ENCODE measurements at places on chromosomes 2 and 18.

GRCh38 chr2:16382451-16382850 lies 283.2 kb downstream of the CYRIA start:
- no peak for DNase-seq

DNA sequence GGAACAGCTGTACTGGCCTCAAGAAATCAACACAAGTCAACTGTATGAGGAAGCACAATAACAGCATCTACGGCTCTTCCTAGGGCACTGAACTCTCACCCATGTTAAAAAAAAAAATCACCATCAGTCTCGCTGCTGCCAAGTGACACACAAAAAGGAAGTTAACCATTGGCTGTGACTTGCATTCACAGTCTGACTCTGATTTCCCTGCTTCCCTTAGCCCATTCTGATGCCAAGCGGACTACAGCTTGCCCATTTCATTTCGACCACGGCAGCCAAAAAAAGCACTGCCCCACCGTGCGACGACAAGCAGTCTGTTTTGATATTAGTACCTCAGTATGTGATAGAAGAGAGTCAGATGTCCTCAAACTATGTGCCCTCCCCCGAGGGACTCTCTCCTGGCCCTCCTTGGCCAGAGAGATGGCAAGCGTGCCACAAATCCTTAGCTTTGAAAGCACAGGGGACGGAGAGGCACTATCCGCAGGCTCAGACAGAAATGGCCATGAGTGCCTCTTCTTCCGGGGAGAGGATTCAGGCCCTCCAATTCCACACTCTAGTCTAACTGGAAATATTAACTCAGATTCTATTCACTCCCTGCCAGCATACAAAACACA lies 250.0 kb downstream of the TCF4 start:
- no peak for DNase-seq

GRCh38 chr2:105394951-105395611 lies 3.8 kb downstream of the FHL2 start:
- DNase-seq, result no peak

GRCh38 chr18:59902131-59902992 lies 2.6 kb downstream of the PMAIP1 start:
- no peak for DNase-seq

GRCh38 chr2:151637271-151637781 lies 97.0 kb downstream of the NEB start:
- DNase-seq, result no peak

- DNase-seq, result no peak
Observed at GRCh38 chr18:28136071-28136470, 40.9 kb downstream of the CDH2 start.

DNA sequence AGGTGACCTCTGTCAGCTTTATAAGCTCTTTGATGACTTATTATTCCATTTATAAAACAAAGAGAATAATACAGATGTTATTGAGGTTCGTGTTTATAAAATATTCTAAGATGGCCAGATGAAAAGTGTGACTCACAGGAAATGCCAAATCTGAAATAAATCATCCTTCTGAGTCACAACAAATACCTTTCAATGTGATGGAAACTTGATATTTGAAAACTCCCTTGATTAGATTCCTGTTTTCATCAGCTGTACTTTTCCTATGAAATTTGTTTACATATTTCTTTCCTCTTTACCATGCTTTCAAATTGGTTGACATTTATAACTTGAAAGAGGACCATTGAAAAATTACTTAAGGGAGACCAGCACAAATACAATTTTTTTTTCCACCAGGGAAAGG lies 30.6 kb upstream of the PPP1R1C start:
- no peak for DNase-seq

- DNase-seq, result no peak
Observed at GRCh38 chr18:1618364-1618763, 713.7 kb downstream of the ADCYAP1 start.

DNA sequence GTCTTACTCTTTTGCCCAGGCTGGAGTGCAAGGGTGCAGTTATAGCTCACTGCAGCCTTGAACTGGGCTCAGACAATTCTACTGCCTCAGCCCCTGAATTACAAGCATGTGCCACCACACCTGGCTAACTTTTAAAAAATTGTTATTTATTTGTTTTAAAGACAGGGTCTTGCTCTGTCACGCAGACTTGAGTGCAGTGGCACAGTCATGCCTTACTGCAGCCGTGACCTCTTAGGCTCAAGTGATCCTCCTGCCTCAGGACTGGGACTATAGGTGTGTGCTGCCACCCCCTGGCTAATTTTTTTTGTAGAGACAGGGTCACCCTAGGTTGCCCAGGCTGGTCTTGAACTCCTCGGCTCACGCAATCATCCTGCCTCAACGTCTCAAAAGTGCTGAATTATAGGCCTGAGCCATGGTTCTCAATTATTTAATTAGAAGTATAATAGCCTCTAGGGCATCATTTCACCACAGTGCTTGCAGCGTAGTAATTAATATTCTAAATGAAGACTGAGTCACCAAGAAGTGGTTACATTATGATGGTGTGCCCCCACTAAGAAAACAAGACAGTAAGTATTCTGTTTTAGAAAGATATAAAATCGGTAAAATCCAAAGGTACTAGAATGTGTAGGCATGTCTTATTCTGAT lies 69.6 kb downstream of the EML4 start:
- peak; percentile 75 for DNase-seq

DNA sequence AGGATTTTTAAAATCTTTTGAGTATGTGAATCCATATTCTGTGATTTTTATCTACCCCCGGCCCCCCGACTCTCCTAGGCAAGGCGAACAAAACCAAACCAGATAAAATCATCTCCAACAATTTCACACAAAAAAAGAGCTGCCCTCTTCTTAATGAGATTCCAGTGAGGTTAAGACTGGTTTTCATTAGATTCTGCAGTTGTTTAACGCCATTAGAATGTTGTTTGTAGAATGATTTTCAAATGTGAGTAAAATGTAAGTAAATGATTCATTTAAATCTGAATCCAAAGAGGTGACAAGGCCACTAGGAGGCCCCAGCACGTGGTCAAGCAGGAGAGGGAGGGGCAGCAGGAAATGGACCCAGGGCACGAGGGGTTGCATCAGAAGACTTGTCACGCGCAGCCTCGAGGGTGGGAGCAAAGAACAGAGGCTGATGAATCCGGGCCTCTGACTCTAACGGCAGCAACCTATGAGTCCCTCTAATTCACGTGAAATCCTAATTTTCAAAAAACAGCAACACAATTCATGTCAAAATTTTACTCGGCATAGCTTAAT lies 24.3 kb upstream of the KLHL29 start:
- no peak for DNase-seq

DNA sequence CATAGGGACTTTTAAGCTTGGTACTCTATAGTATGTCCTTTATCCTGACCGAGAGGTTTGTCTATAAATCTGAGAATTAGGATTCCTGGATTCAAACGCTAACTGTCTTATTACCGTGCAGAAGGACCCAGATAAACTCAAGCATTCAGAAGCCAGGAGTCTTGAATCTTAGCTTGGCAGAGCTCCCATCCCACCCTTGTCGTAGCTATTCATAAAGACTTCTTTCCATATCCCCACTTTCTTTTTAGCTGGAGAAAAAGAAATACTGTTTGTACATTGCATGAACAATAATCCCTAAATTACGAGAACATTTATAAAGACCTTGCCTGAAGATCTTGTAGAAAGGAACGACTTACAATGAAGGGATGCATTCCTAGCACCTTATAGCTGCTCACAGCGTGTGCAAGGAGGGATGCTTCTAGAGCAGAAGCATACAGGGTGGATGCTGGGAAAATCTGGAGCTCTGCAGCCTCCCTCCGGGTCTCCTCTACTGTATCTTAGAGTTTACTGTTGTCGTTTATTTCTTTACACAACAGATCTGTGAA lies 13.6 kb downstream of the EFR3B start:
- no peak for DNase-seq

DNA sequence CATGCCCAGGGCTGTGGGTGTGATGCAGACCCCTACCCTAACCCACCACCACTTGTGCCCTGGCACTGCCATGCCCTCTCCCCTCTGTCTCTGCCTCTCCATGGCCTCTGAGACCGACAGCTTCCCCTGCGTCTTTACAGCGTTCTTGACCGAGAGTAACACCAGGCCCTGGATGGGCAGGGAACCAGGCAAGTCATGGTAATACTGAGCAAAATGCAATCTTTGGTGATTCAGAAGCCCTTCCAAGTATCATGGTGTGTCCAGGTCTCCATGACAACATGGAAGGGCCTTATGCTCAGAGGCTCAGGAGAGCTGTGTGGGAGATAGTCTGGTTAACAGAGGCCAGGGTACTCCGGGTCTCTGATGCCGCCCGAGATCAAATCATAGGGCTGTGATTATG lies 176.1 kb downstream of the KLHL29 start:
- DNase-seq, result no peak

DNA sequence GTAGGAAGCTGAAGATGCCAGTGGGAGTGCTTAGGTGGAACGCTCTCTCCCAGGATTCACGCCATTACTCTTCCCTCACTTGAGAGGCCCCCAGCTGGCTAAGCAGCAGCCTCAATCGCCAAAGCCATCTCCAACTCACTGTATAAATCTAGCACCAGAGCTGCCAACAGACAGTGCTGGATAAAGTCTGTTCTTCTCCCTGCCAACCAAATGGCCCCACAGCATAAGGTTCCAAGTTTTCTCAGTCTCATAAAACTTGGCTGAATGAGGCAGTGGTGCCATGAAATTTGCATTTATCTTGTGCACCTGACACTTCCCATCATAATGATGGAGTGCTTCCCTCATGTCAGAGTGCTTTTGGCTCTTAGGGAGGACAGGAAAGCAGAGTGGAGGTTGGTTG lies 428.2 kb upstream of the ETAA1 start:
- DNase-seq, result no peak

DNA sequence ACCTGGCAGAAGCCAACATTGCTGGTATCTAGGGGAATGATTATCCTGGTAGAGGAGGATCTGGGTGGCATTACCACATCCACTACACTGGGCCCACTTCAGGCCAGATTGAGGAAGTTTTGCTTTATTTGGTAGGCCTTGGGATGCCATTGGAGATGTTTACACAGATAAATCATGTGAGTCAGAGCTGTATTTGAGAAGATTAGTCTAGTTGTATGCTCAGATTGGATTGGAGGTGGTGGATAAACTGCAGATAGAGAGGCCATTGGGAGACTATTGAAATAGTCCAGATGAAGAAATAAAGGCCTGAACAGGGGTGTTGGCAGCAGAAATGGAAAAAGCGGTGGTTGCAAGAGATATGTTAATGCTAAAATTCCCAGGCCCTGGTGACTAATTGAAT lies 81.5 kb downstream of the EFEMP1 start:
- DNase-seq, result peak; percentile 38

- no peak for DNase-seq
Observed at GRCh38 chr18:56068701-56069100, 480.7 kb upstream of the TCF4 start.

- DNase-seq, result no peak
Observed at GRCh38 chr2:197216361-197216979, 94.1 kb downstream of the ANKRD44 start.

- DNase-seq, result no peak
Observed at GRCh38 chr2:177318613-177319012, 54.1 kb upstream of the NFE2L2 start.

DNA sequence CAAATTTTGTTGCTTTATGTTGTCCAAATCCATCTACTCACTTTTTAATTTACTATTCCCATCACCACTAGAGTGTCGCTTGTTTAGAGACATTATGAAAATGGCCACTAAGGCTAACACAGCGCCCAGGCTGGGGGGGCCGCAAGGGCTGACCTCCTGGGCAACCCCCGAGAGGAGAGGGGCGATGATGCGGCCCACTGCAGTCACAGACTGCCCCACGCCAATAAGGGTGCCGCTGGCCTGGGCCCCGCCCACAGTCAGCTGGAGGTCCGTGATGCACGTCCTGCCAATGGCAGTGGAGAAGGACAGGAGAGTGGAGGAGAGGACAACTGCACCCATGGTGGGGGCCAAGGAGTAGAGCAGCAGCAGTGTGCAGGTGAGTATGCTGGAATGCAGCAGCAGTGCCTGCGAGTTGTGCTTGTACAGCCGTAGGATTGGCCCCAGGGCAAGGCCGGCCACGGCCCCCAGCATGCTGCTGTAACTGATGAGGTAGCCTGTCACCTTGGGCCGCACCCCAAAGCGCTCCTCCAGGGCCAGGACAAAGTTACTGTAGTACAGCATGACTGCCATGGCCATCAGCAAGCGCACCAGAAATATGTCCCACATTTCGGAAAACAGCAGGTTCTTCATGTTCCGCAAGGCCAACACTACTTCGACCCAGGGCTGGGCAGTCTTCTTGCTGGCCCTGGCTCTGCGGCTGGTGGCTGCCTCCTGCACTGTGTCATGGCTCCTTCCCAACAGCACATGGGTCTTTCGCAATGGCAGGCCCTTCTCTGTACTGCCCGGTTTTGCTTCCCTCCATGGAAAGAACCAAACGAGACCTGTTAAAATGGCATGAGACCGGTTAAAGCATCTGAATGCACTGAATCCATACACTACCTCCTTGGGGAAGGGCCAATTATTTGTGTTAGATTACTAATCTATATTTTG lies 43.2 kb upstream of the TMEM182 start:
- no peak for DNase-seq

DNA sequence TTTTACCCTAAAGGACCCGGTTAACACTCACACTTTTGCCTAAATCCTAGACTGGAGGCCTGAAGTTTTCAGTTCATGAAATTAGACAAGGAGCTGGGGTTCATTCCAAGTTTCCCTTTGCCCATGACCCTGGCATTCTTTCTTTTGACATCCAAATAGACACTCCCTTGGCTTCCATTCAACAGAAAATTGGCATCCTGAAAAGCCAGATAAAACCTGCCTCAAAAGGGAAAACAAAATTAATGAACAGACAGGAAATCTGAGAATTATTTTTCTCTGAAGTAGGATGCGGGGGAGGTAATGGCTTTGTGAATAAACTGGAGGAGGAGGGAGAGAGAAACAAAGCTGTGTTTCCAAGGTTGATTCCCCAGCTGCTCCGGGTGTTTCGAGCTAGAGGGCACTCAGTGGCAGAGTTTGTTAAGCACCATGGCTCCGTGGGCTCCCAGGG lies 41.0 kb downstream of the SPP2 start:
- DNase-seq, result no peak

DNA sequence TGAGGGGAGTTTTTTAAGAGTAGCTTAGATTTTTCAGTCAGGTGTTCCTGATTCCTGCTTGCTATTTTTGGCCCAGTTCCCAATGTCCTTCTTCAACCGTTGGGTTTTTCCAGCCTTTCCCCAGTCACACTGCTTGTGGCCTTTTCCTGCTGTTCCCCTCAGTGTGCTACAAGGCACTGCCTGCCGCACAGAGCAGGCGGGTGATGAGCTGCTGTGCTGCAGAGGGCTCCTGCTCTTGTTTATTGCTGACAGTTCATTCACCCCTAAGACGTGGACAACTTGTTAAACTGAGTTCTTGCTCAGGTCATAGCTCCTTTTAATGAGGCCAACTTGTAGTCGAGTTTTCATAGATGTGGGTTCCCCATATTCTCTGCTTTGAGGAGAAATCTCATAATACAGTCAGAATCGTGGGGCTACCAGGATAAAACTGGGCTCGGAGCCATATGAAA lies 20.6 kb downstream of the EIF4E2 start:
- no peak for DNase-seq

GRCh38 chr2:201996006-201996405 lies 37.6 kb upstream of the FZD7 start:
- DNase-seq, result peak; percentile 24

GRCh38 chr18:47172476-47172875 lies 3.7 kb downstream of the IER3IP1 start:
- no peak for DNase-seq
